ENCODE measurements at places on chromosomes 6 and 20.

DNA sequence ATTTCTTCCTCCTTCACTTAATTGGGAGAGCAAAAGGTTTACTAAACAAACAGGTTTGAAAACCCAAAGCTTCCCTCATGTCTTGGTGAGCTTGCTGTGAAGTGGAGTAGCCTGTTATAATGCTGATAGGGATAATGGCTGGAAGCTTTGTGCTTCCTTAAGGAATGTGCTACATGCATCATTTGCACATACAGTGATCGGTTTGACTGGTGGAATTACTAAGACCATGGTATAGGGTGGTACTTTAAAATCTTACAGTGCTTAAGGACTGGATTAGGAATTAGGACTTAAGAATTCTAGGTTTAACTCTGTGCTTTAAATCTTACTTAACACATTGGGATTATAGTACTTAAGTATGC, 75.7 kb downstream of the ARID1B start:
- H3K27me3 ChIP-seq: no peaks in the 10 kb centered on the region
- peak overlapping the region; percentile 62 for H3K27ac ChIP-seq
- DNase-seq: no peak
- H3K36me3 ChIP-seq: peaks cover 10% of the 10 kb centered on the region
- H3K4me3 ChIP-seq: no peak overlapping the region
- H3K4me1 ChIP-seq: peaks cover 54% of the 10 kb centered on the region

- H3K27me3 ChIP-seq: no peaks in the 10 kb centered on the region
- no peak overlapping the region for H3K27ac ChIP-seq
- H3K36me3 ChIP-seq: no peaks in the 10 kb centered on the region
- no peaks in the 10 kb centered on the region for H3K4me1 ChIP-seq
These were observed 774.5 kb downstream of the DHX35 start for GRCh38 chr20:39736434-39737327.

DNA sequence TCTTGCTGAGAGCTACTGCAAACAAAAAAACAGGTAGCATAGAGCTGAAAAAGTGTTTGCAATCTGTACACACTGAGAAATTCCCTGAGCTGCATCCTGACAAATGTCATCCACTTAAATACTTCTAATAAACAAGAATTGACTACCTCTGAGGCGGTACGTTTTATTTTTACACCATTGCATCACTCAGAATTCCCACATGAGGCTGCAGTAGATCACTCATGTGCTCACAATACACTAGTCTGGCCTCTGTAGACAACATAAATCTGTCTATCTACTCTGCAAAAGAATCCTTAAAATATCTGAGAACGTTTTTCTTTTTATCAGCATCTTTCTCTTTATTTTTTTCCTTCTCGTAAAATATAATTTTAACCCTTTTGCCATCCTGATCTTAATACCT, 661.4 kb downstream of the EPHA7 start:
- H3K27me3 ChIP-seq: no peaks in the 10 kb centered on the region
- H3K27ac ChIP-seq: no peak overlapping the region
- H3K36me3 ChIP-seq: no peaks in the 10 kb centered on the region
- DNase-seq: no peak

GRCh38 chr6:210778-211374, 81.4 kb upstream of the DUSP22 start:
- no peaks in the 10 kb centered on the region for H3K36me3 ChIP-seq
- no peak overlapping the region for H3K4me3 ChIP-seq

GRCh38 chr6:132865364-132865763, 51.0 kb downstream of the RPS12 start:
- no peaks in the 10 kb centered on the region for H3K36me3 ChIP-seq
- H3K27ac ChIP-seq: no peak overlapping the region
- peaks cover 8% of the 10 kb centered on the region for H3K27me3 ChIP-seq
- peak; percentile 17 for DNase-seq
- H3K4me3 ChIP-seq: no peak overlapping the region

- no peak overlapping the region for H3K27ac ChIP-seq
- peaks cover 43% of the 10 kb centered on the region for H3K27me3 ChIP-seq
- no peaks in the 10 kb centered on the region for H3K36me3 ChIP-seq
- no peak for DNase-seq
- H3K4me1 ChIP-seq: peaks cover 3% of the 10 kb centered on the region
These were observed 6.7 kb downstream of the TSHZ2 start for GRCh38 chr20:52978851-52979250.

GRCh38 chr20:54950304-54950703, 474.9 kb downstream of the DOK5 start:
- H3K4me1 ChIP-seq: no peaks in the 10 kb centered on the region
- H3K27me3 ChIP-seq: no peaks in the 10 kb centered on the region
- H3K36me3 ChIP-seq: no peaks in the 10 kb centered on the region
- no peak for DNase-seq
- no peak overlapping the region for H3K4me3 ChIP-seq

- H3K4me3 ChIP-seq: no peak overlapping the region
- DNase-seq: no peak
- peaks cover 2% of the 10 kb centered on the region for H3K36me3 ChIP-seq
- H3K27ac ChIP-seq: no peak overlapping the region
- H3K27me3 ChIP-seq: no peaks in the 10 kb centered on the region
- no peaks in the 10 kb centered on the region for H3K4me1 ChIP-seq
These were observed 139.0 kb downstream of the PCSK2 start for GRCh38 chr20:17365831-17366230.

- no peak for DNase-seq
- H3K36me3 ChIP-seq: peaks cover 8% of the 10 kb centered on the region
- H3K27ac ChIP-seq: no peak overlapping the region
- H3K27me3 ChIP-seq: peaks cover 5% of the 10 kb centered on the region
These were observed 144.6 kb downstream of the ARHGAP18 start for GRCh38 chr6:129565366-129565765.

DNA sequence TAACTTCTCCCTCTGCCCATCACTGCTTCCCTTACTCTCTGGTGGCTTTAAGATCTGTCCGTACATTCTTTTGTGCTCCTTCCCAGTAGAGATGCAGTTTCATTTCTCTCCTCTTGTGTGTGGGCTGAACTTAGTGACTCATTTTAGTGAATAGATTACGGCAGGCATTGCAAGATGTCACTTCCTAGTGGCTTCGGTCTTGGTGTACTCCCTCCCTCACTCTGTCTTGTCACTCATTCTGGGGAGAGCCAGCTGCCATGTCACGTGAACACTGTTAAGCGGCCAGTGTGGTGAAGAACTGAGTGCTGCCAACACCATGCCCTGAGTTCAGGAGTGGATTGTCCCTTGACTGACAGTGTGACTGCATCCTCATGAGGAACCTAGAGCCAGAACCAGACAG, 115.9 kb downstream of the OTOR start:
- H3K27me3 ChIP-seq: no peaks in the 10 kb centered on the region
- no peak for DNase-seq
- no peaks in the 10 kb centered on the region for H3K36me3 ChIP-seq

DNA sequence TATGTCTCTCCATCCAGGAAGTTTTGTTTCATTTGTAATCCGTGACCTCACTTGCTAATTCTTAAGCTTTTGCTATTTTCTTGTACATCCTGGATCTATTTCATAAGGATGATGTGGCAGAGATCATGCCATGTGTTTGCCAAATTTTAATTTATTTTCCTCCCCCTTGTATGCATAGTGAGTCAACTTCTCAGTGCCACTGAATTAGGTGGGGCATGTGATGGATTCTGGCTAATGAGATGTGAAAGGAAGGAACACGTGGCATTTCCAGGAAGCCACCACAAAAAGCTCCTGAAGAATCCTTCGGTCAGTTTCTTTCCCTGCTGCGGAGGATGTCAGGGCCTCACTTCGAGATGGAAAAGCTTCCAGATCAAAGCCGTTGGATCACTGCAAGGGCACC, 86.2 kb upstream of the PRL start:
- no peak overlapping the region for H3K27ac ChIP-seq
- no peaks in the 10 kb centered on the region for H3K27me3 ChIP-seq
- no peaks in the 10 kb centered on the region for H3K36me3 ChIP-seq

DNA sequence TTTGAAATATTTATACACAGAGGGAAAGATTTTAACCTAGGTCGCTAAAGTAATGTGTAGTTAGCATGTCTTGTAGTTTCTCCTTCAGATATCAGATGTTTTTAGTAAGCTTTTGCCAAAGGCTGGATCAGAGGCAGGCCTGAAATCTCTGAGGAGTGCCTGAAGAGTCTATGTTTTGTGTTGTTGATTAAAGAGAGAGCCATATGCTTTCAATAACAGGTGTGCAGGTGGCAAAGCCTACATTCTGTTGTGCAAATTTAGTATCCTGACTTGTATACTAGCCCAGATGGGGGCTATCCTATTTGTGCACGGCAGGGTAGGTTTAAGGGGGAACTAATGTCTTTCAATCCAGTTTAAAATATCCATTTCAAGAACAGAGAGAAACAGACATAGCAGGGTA, 167.1 kb upstream of the ATXN1 start:
- peaks cover 3% of the 10 kb centered on the region for H3K27me3 ChIP-seq
- H3K27ac ChIP-seq: no peak overlapping the region
- DNase-seq: no peak
- no peak overlapping the region for H3K4me3 ChIP-seq
- H3K4me1 ChIP-seq: no peaks in the 10 kb centered on the region

GRCh38 chr6:27414996-27415395, 26.4 kb downstream of the ZNF391 start:
- no peak overlapping the region for H3K27ac ChIP-seq
- no peak for DNase-seq
- peaks cover 10% of the 10 kb centered on the region for H3K27me3 ChIP-seq
- H3K4me3 ChIP-seq: no peak overlapping the region

GRCh38 chr20:32522526-32522775, 62.7 kb downstream of the NOL4L start:
- H3K27ac ChIP-seq: no peak overlapping the region
- H3K4me1 ChIP-seq: peaks cover 40% of the 10 kb centered on the region
- peaks cover 8% of the 10 kb centered on the region for H3K36me3 ChIP-seq
- no peak for DNase-seq

GRCh38 chr6:110414669-110415068, 706 bp downstream of the DDO start:
- H3K27me3 ChIP-seq: no peaks in the 10 kb centered on the region
- H3K27ac ChIP-seq: peak overlapping the region; percentile 10
- H3K4me3 ChIP-seq: peak overlapping the region; percentile 67
- H3K36me3 ChIP-seq: no peaks in the 10 kb centered on the region
- no peak for DNase-seq

DNA sequence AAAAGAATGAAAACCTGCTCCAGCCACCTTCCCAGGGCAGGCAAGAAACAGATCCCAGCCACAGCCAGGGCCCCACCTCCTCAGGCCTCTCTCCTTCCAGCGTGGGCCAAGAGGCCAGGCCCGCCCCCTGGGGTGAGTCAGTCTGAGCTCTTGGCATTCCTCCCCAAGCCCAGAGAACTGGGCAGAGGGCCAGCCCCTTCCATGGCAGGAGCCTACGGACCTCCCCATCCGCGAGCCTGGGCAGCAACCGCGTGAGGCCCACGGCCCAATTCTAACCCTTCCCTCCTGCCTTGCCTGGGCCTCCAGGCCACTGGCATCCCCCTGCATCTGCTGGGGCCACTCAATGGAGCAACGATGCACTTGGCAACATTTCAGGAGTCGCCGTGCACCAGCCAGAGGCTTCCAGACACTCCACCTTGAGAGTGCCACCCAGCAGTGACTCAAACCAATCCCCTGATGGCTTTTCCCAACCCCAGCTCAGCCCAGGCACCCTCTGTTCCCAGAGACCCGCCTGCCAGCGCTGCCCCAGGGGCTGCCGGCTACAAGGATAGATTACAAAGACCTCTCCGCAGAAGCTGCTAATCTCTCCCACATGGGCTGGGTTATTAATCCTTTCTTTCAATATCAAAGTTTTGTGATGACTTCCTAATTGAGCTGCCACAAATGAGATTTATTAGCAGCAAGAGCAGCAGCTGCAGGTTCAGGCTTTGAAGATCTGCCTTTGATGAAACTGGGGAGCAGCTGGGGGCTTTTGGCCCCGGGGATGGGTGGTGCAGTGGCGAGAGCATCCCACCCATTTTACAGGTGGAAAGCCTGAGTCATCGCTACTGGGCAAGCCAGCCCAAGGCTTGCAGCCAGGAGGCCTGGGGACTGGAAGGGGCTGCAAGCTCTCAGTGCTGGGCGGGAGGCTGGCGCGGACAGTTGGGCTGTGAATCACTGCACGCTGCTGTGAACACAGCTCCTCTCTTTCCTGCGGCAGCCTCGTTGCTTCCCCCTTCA, 85.7 kb downstream of the NFATC2 start:
- DNase-seq: peak; percentile 10
- H3K4me1 ChIP-seq: peaks cover 55% of the 10 kb centered on the region
- no peaks in the 10 kb centered on the region for H3K27me3 ChIP-seq
- H3K4me3 ChIP-seq: peak overlapping the region; percentile 44
- peak overlapping the region; percentile 62 for H3K27ac ChIP-seq

GRCh38 chr20:58745391-58745790, 52.8 kb downstream of the NPEPL1 start:
- no peak overlapping the region for H3K4me3 ChIP-seq
- H3K27ac ChIP-seq: no peak overlapping the region
- no peaks in the 10 kb centered on the region for H3K36me3 ChIP-seq
- H3K4me1 ChIP-seq: no peaks in the 10 kb centered on the region
- no peak for DNase-seq

- H3K4me3 ChIP-seq: peak overlapping the region; percentile 57
- H3K27me3 ChIP-seq: no peaks in the 10 kb centered on the region
- no peak for DNase-seq
- peak overlapping the region; percentile 88 for H3K27ac ChIP-seq
- H3K4me1 ChIP-seq: peaks cover 77% of the 10 kb centered on the region
- peaks cover 6% of the 10 kb centered on the region for H3K36me3 ChIP-seq
These were observed 232.0 kb downstream of the BCAS1 start for GRCh38 chr20:53838311-53838868.

GRCh38 chr6:107060704-107061103, 32.7 kb downstream of the MTRES1 start:
- DNase-seq: no peak
- H3K4me3 ChIP-seq: no peak overlapping the region
- H3K36me3 ChIP-seq: no peaks in the 10 kb centered on the region
- no peak overlapping the region for H3K27ac ChIP-seq
- peaks cover 25% of the 10 kb centered on the region for H3K4me1 ChIP-seq
- H3K27me3 ChIP-seq: no peaks in the 10 kb centered on the region

GRCh38 chr6:29483186-29483585, 4.6 kb downstream of the MAS1L start:
- H3K4me1 ChIP-seq: no peaks in the 10 kb centered on the region
- H3K27me3 ChIP-seq: peaks cover 12% of the 10 kb centered on the region
- no peak overlapping the region for H3K4me3 ChIP-seq

DNA sequence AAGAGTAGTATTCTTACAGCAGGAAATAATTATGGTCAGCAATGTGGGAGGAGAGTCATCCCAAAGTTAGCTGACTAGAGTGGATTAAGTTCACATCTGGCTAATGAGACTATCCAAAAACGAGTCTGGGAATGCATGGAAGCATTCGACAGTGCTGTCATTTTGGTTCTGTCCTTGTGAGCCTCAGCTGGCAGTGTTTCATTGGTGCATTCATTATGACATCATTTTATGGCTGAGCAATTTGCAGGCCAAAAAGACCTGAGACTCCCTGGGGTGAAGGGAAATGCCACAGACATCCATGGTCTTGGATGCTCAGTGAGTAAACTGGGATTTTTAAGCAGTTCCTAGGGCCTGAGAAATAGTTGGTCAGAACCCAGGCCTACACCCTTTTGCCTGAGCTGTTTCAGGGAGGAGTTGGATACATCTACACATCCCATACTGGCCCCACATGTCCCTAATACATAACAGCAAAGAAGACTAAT, 196.4 kb upstream of the CCN2 start:
- DNase-seq: no peak
- H3K36me3 ChIP-seq: peaks cover 11% of the 10 kb centered on the region
- H3K4me1 ChIP-seq: peaks cover 22% of the 10 kb centered on the region
- H3K4me3 ChIP-seq: no peak overlapping the region
- H3K27me3 ChIP-seq: no peaks in the 10 kb centered on the region

GRCh38 chr6:136763255-136763654, 29.0 kb downstream of the MAP3K5 start:
- H3K27ac ChIP-seq: no peak overlapping the region
- DNase-seq: no peak
- peaks cover 73% of the 10 kb centered on the region for H3K4me1 ChIP-seq
- H3K36me3 ChIP-seq: peaks cover 2% of the 10 kb centered on the region

- H3K27ac ChIP-seq: peak within 1 kb of the TSS; percentile 93
- peak within 1 kb of the TSS; percentile 93 for H3K4me3 ChIP-seq
- peaks cover 19% of the 10 kb centered on the region for H3K4me1 ChIP-seq
These were observed at the start of gene STX16 for GRCh38 chr20:58650776-58651558. TSS of gene STX16 (plus strand) at chr20:58651283. CDS start at chr20:58652007, 724 bp downstream.
